Endothelial cell of umbilical vein (primary cell): ENCODE measurements at places on chromosomes 13 and 19. TPM values are rescaled to one million over a fixed set of nuclear protein-coding genes. Genes with fewer than 3 reads are reported as not detected.

Gene SMIM7
- total RNA-seq: 45.7 and 51.1 TPM in 2 replicates

Gene GJA3
- total RNA-seq: not detected in 2 replicates

Gene ZFP14
- 2.6 and 3.1 TPM in 2 replicates for total RNA-seq

GRCh38 chr13:73657821-73658540 lies 476.2 kb downstream of the KLF12 start:
- no peak for DNase-seq

Gene BRSK1
- 0.44 and 0.46 TPM in 2 replicates for total RNA-seq

Gene ZNF772
- total RNA-seq: 6.4 and 7.0 TPM in 2 replicates

Gene NDUFA7
- total RNA-seq: 60.2 and 62.0 TPM in 2 replicates

Gene CNOT3
- 62.4 and 74.7 TPM in 2 replicates for total RNA-seq

DNA sequence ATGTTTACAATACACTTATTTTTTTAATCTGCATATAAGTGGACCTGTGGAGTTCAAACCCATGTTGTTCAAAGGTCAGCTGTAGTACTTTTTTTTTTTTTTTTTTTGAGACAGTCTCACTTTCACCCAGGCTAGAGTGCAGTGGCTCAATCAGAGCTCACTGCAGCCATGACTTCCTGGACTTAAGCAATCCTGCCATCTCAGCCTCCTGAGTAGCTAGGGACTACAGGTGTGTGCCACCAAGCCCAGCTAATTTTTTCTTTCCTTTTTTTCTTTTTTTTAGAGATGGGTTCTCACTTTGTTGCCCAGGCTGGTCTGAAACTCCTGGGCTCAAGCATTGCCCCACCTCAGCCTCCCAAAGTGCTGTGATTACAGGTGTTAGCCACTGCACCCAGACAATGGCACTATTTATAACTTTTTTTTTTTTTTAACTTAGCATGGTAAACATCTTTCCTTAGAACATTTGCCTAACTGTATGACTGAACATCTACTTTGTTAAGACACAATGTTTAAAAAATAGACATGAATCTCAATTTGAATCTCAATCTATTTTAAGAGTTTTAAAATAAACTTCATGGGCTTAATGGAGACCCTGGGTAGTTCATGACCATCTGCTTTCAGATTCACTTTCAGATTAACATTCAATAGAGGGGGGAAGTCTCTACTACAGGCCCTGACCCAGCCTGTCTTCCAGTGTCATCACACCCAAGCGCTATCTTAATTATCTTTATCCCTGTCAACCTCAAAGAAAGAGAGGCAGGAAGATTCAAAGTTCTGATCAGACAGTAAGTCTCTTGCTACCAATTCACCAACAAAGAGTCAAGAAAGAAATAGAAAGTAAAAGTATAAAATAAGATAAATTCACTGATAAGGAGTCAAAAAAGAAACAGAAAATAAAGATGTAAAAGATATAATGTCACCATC lies 97.7 kb upstream of the DOCK9 start:
- no peak for DNase-seq

DNA sequence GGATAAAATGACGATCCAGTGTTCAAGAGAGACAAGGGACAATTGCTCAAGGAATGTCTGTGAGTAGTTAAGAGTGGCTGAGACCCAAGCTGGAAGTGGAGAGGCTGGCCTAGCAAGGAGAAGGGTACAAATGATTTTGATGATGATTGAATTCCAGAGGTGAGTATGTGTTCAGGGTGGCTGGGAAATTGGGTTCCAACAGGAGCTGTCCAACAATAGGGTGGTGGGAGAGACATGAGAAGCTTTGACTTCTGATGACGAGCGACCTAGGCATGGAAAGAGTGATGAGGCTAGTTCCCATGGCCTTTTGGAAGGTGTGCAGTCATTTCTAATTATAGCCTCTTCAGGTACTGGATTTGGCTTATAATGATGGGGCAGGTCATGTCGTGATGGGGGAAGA lies 29.1 kb upstream of the DCLK1 start:
- no peak for DNase-seq

DNA sequence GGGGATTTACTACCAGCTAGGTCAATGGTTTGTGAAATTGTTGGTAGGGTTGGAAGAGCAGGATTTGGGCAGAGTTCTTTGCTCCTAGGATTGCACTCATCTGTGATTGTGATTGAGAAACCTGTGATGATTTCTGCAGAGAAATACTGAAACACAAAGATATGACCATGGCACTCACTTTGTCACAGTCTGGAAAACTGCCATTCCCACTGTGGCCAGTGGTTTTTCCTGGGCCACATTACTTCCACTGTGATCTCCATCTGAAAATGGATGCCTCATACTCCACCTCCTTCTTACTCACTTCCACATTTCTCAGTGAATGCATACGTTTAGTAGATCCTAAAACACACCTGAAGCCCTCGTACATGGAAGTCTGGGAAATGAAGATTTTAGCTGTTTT lies 593.2 kb downstream of the LMO7 start:
- no peak for DNase-seq
